Stimulated activated CD4-positive, alpha-beta T cell treated with anti-CD3 and anti-CD28 coated beads, Interleukin-15, amount 100 ng/mL, for 1 hour (primary cell): ENCODE measurements at places on chromosomes 5 and 9.

GRCh38 chr9:69760278-69760610 is 433 bp upstream of the PTAR1 start:
- no peak for DNase-seq

GRCh38 chr9:19288081-19288480 is 57.6 kb downstream of the DENND4C start:
- no peak for DNase-seq

GRCh38 chr9:131234799-131235479 is 41.4 kb downstream of the FAM78A start:
- no peak for DNase-seq

- no peak for DNase-seq
Observed at GRCh38 chr9:2613730-2614271, 7.8 kb upstream of the VLDLR start.

DNA sequence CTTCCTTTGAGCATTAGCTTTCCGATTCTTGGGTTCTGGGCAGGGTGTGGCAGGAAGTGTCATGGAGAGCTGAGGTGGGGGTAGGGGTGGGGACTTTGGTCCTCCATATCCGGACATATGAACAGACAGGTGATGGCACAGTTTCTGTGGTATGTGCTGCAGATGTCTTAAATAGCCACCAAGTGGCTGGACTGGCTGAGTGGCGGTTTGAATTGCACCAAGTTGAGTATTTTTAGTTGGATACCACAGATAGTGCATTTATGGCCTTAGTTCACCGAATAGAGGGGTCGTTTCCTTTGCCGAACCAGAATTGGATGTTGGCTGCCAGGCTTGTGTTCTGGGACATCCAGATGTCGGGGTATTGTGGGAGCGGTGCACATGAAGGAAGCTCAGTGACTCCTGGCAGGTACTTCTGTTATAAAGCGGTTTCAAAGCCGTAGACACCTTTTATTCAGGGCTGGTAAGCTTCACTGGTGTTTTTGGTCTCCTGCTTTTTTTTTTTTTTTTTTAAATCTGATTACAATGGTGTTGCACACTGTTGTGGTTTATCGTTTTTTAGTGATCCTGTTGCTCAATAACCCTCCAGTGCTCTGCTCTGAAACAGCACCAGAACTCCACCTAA is 15.1 kb upstream of the TNFAIP8 start:
- no peak for DNase-seq

- no peak for DNase-seq
Observed at GRCh38 chr5:145835848-145836239, 702 bp upstream of the PRELID2 start.

DNA sequence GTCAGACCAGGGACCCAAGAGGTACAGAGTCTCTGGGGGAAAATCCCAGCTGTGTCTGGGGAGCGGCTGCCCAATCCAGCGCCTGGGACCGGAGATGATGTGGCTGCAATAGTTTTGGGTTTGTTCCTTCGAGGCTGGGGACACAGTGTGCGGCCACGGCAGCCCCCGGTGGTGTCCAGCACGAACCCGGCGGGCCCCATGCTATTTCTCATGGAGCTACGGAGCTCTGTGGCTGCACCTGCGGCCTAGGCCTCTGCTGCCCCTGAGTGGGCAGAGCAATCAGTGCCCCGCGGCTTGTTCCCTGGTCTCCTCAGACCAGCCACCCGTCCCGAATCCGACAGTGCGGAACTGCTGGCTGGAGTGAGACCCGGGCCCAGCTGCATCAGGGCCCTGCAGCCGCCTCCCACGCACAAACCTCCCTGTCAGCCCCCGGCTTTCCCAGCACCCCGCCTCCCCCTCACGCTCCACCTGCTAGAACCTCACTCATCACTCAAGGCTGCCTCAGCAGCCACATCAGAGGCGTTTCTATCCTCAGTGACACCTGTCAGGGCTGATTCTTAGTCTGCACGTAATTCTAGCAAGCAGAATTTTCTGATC is 29.0 kb downstream of the SARDH start:
- peak; percentile 26 for DNase-seq

DNA sequence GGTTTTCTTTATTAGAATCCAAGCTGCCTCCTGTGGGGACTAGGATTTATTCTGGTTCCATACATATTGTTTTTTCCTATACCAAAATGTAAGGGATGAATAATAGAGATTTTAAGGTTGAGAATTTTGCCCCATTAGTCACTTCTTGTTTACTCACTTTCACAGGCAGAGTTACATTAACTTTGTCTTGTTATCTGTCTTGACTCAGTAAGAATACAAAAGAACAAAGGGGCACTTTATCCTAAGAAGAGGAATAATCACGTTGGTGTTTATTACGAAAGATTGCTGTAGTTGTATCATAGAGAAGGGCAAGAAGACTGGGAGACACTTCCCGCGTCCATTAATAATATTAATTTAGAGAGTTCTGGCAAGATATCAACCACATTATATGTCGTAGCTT is 599.7 kb upstream of the FTMT start:
- no peak for DNase-seq

DNA sequence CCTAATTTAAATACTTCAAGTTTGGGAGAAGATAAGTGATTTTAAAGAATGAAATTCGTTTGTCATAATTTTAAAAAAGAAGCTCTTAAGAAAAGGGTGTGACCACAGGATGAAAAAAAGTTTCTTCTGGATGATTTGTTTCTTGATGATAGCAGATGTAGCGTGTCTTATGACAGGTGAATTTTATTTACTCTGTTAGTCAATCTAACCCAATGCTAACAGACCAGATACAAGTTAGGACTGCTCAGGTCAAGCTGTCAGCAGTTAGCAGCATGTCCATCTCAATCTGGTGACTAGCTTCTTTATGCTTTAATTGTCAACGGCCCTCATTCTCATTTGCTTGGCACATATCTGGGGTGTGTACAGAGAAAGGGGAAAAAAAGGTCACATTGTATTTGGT is 456.0 kb downstream of the BNC2 start:
- DNase-seq = no peak

DNA sequence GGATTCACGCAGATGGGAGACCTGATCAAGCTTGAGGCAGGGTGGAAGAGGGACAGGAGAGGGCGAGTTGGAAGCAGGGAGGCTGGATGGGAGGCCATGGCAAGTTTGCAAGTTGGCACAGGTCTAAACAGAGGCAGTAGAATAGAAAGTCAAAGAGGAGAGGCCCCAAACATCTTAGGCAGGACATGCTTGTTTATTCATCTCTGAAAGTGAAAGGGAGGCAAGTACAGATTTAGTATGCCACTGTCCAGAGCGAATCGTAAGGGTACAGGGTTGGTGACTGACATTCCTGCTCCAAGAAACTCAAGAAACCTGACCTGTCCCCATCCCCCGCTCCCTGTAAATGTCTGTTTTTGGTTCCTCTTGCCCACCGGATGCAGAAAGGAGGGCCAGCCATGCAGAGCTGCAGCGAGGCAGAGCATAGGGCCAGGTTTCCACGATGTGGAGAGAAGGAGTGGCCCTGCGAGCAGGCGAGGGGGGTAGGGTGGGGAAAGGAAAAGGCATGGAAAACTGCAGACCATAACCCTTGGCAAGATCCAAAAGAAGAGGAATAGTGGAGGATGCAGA is 96.2 kb upstream of the BOD1 start:
- no peak for DNase-seq

DNA sequence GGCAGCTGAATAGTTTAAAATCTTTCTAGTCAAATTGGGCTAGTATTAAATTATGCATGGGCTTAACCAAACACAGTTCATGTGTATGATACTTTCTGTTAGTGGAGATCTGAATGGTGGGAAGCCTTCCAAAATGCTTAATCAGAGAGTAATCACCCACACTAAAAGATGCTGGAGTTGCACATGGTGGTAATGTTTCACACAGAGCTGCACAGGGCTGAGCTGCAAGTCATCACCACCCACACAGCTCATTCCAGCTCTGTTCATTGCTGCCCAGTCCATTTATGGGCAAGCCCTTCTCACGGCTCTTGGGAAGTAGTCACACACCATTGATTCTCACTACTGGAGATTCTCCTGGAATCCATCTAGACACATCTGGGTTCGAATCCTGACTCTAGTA is 351.5 kb upstream of the KCNN2 start:
- DNase-seq = no peak

DNA sequence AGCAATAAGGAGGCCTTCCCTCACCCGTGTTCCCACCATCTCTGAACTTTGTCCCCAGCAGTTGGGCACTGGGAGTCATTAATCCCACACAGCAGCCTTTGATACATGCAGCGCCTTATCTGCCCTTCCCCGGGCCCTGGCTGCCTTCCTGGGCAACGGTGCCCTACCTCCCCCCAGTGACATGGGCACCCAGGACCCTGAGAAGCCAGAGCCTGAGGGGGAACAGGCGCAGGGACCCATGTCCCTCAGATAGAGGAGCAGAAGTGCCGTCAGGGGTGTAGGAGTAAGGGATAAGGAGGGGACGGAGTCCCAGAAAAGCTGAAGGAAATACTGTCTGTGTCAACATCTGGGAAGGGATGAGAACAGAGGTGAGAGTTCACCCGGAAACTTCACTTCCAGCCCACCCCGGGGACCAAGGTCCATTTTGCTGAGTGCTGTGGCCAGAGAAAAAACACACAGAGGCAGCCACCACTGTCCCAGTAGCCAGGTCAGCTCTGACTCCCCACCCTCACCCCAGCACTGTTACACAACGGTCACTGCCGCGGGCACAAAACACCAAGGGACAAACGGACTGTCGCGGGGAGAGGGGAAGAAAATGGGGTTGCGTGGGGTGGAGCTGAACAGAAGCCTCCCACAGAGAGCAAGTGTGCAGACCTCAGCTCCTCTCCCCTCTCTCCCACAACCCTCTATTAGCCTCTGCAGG is 3.8 kb downstream of the PCDH1 start:
- DNase-seq = no peak

DNA sequence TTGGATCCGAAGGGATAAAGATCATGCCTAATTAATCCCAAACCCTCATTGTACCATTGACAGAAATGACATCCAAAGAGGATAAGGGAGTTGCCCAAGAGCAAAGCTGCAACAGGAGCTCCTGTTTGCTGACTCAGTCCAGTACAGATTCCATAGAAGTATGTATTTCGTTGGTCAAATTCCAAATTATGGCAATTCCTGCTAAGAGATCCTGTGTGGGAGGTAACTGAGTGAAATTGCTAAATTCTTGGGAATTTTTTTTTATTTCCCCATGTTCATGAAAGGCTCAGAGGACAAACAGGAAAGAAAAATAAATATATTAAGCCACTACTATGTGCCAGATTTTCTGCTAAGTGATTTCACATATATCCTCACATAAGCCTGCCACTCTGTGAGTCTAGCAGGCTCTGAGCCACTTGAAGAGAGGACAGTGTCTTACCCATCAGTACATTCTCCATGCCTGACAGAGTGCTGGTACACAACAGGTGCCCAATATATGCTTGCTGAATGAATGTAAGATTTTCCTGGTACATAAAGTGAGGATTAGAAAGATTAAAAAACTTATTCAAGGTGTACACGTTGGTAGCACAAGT is 132.7 kb downstream of the GLIS3 start:
- DNase-seq = no peak

- no peak for DNase-seq
Observed at GRCh38 chr9:81410201-81410600, 279.1 kb downstream of the TLE1 start.

DNA sequence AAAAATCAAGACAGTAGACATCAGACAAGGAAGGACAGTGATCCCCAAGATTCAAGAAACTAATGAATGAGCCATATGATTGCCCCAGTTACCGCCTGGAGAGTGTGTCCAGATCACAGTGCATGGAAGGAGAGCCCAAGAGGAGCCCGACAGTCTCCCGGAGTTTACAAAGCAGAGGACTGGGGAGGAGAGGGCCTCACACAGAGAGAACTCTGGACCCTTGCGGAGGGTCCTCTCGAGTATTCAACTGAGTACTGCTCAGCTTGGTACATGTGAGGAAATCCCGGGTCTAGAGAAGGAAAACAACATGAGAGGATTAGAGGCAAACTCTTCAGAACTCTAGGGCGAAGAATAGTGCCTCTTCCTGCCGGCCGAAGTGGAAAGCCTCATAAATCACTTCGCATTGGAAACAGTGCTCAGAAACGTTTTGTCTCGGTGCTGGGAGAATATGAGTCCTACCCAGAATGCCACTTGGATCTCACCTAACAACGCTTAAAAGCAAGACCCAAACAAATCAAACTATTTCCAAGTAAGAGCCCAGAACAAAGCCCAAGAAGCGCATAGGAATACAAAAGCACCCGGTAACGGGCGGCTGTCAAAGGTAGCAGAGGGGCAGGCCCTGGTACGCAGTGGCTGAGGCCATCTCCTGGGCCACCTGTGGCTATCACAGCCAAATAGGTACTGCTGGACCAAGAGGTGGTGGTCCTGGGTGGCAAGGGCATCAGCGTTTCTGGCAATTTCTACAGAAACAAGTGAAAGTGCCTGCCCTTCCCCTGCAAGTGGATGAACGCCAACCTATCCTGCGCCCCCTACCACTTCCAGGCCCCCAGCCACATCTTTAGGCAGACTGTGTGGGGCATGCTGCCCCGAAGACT is 36.0 kb downstream of the FAM78A start:
- no peak for DNase-seq

DNA sequence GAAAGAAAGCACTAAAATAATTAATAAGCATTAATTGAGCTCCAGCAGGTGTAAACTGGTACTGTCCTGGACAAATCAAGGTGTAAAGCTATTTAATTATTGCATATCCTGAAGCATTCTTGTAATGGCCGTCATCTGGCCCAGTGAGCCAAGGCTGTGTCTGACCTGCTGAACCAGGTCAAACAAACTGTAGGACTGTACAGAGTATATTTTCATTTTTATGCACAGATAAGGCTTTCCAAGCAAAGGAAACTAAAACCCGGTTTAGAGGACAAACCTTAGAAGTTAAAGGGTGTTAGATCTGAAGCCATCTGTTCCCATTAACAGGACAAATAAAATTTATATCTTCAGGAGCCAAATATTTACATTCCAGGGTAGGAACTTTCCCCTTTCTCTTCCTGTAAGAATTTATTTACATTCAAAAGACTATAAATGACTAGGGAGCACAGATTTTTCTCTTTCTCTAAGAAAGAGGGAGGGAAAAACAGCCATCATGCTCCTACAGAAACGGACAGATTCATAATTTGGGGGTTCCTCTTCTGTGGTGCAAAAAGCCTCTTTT is 69.8 kb downstream of the ESM1 start:
- DNase-seq = no peak

- no peak for DNase-seq
Observed at GRCh38 chr9:20477940-20478620, 144.2 kb downstream of the MLLT3 start.

DNA sequence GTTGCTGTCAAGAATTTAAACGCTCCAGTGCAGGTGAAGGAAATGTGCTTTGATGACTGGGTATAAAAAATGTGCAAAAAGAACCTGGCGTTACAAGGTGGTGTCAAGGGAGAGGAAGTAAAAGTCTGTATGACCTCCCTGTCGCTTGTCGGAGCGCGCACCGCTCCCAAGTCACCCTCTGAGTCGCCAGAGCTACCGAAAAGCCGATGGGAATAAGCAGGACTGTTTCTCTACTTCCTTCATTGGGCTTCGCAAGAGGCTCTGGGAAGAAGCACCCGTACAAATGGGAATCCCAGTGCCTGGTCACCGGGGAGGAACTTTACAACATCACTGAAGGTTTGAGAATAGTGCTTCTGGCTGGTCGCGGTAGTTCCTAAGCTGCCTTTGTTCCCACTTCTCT is 1.3 kb upstream of the DMRT2 start:
- no peak for DNase-seq

GRCh38 chr5:28329176-28329575 is 1290.8 kb upstream of the CDH9 start:
- no peak for DNase-seq
